Activated CD4-positive, alpha-beta T cell treated with anti-CD3 and anti-CD28 coated beads, Interleukin-2, amount 10 ng/mL, durations not matched to agents 24 days and 14 days (primary cell): ENCODE measurements at places on chromosomes 11 and 22. TPM values are rescaled to one million over a fixed set of nuclear protein-coding genes. Genes with fewer than 3 reads are reported as not detected.

PANX1 gene
- total RNA-seq = 19.7 and 20.5 TPM in 2 replicates

OR51B5 gene
- total RNA-seq = not detected in 2 replicates

OR8H2 gene
- total RNA-seq = not detected in 2 replicates

CLDN5 gene
- 0.44 and 0.71 TPM in 2 replicates for total RNA-seq
